ENCODE measurements at places on chromosomes 13 and 19.

GRCh38 chr19:3725121-3725520 is 16.9 kb downstream of the TJP3 start:
- DNase-seq: no peak

DNA sequence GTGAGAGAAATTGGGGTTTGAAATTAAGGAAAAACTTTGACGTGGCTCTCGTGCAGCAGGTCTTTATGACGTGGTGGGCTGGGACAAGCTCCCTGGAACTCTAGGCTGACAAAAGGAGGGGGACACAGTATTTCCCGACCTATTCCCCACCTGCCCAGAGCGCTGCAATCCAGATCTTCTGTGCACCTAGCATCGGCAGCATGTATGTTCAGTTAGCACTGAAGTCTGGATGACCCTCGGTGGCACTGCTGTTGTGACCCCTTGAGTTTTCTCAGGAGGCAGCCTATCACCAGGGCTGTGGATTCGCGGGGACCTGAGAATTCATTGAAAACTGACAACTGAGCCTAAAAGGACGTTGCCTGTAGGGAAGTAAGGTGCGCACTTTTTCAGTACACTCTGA is 9.1 kb upstream of the ZNF536 start:
- no peak for DNase-seq

DNA sequence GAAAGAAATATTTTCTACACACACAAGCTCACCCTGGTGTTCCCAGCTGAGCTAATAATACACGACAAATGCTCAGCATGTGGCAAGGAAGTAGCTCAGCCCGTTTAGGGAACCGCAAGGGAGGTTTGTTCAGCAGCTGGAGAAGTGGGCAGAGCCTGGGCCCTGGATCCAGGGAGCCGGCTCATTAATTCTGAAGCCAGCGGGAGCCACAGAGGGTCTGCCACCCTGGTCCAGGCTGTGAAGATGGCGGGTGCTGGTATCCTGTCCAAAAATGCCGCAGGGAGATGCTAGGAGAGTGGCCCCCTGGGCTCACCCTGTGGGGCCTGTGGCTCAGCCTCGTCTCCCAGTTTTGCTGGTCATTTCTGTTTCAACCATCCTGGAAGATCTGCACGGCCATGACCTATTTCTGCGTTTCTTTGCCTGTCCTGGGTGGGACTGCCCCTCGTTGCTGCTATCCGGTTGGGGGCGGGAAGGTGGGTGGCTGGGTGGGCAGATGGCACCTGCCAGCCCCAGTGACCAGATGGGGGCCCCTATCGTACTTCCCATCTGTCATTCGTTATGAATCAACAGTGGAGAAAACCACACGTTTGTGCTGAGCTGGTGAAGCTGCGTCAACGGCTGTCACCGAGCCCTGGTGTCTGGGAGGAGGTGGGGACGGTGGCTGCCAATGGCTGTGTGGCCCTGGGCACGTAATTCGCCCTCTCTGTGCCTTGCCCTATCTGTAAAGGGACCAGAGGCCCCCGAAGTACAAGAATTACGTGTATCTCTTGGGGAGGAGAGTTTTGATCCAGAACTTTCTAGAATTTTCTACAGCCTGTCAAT is 2.7 kb upstream of the GNA15 start:
- DNase-seq: no peak

- no peak for DNase-seq
Observed at GRCh38 chr13:107284173-107284572, 716.2 kb upstream of the ARGLU1 start.

- DNase-seq: peak; percentile 70
Observed at GRCh38 chr13:80338781-80339562, 2.0 kb downstream of the SPRY2 start.

- peak; percentile 99 for DNase-seq
Observed at GRCh38 chr19:43595999-43596841, at the start of the genes IRGQ and ZNF576. TSS of gene IRGQ (minus strand) at chr19:43596134. CDS start at chr19:43595338, 796 bp downstream. TSS of gene ZNF576 (plus strand) at chr19:43596595. CDS start at chr19:43597109, 514 bp downstream.

DNA sequence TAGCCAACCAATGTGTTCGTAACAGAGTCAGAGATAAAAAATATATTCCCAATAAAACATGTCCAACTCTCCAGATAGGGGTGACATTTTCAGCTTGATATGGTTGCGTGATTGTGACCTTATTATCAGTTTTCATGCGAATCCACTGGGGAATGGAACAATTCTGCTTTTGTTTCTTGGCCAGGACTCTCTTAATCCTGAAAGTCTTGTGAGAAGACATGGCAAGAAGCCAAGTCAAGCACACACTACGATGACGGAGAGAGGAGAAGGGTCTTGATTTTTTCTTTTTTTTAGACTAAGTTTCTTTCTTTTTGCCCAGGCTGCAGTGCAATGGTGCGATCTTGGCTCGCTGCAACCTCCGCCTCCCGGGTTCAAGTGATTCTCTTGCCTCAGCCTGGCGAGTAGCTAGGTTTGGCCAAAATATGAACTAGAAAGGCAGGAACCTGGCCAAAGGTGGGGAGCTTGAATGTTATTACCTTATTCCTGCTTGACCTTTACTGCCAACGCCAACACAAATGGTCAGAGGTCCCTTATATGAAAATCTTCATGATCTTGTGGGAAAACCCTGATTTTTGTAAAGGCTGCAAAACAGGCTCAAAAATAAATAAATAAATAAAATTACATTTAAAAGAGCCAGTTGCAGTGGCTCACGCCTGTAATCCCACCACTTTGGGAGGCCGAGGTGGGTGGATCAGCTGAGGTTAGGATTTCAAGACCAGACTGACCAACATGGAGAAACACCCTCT is 14.5 kb downstream of the ZNF816 start:
- no peak for DNase-seq

GRCh38 chr13:77456271-77456670 is 79.2 kb upstream of the SCEL start:
- no peak for DNase-seq

All from urinary bladder (tissue), 4 donors.